ENCODE measurements at places on chromosomes 3 and 15.

DNA sequence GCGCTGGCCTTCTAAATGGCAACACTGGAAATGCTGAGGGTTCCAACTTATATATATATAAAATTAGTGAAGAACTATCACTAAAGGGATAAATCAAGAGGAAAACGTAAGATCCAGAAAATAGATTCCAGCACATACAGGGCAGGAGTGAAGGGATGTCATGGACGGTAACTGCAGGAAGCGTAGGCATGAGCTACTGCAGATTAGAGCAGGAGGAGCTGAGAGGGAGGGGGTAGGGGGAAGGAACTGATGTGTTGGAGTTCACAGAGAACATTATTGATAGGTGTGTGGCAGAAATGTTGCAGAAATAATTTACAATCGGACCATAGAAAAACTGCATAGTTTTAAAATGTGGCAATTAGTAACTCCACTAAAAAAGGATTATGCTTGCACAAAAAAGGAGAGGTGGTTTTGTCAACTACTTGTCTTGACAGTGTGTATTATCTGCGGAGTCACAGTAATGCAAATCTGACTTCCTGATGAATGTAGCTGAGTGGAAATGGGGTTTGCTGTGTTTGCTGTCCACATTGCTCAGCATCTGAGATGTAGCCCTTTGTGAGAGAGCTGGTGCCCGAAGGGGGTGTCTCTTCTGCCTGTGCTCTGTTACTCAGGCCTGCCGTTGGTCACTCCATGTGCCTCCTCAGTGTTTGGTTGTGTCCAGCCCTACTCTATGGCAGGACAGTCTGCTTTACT lies 61.2 kb downstream of the PAK2 start:
- DNase-seq, result no peak

DNA sequence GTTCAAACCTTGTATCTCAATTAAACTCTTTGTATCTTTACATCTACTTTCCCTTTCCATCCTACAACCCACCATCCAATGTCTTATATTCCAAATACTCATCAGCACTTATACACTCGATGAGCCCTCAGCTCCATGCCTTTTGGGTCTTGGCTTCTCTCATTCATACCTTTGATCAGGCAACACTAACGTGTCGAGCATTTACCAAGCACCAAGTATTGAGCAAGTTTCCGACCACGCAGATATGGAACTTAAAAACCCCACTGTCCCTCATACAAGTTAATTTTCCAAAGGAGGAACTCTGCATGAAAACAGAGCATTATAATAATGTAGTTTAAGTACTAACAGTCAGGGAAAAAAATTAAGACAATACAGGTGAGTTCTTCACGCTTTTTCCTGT lies 102.8 kb downstream of the IL1RAP start:
- no peak for DNase-seq

- DNase-seq, result no peak
Measured at GRCh38 chr3:14210290-14210688, 31.7 kb downstream of the LSM3 start.

- DNase-seq, result no peak
Measured at GRCh38 chr15:48553559-48553958, 92.0 kb downstream of the FBN1 start.

DNA sequence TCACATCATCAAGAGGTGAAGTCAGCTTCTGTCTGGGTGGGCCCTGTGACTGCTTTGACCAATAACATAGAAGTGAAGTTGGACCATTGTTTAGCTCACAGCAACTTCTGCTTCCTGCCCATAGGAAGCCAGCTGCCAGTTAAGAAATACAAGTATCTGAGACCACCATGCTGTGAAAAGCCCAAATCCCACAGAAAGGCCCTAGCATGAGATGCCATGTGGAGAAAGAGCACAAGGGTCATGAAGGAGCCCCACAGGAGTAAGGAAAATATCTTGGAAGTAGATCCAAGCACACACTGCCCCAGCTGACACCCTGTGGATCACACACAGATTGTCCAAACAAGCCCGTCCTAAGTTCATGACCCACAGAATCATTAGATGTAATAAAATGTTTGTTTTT lies 28.5 kb downstream of the RTP4 start:
- no peak for DNase-seq

DNA sequence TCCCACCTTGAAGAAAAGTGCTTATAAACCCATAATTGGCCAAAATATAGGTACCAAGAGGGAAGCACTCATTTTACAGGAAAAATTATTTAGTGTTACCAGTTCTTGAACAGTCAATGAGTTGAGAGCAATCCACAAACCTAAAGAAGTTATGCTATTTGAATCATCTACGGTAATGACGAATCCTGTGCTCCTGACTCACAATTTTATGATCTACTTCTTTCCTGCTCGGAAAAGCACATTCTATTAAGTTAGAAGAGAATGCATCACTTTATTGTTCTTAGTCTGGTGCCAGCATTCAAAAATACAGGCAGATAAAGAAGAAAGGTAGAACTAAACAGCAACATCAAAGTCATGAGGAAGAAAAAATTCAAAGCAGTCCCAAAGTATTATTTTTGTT lies 33.2 kb downstream of the CHRM5 start:
- no peak for DNase-seq

DNA sequence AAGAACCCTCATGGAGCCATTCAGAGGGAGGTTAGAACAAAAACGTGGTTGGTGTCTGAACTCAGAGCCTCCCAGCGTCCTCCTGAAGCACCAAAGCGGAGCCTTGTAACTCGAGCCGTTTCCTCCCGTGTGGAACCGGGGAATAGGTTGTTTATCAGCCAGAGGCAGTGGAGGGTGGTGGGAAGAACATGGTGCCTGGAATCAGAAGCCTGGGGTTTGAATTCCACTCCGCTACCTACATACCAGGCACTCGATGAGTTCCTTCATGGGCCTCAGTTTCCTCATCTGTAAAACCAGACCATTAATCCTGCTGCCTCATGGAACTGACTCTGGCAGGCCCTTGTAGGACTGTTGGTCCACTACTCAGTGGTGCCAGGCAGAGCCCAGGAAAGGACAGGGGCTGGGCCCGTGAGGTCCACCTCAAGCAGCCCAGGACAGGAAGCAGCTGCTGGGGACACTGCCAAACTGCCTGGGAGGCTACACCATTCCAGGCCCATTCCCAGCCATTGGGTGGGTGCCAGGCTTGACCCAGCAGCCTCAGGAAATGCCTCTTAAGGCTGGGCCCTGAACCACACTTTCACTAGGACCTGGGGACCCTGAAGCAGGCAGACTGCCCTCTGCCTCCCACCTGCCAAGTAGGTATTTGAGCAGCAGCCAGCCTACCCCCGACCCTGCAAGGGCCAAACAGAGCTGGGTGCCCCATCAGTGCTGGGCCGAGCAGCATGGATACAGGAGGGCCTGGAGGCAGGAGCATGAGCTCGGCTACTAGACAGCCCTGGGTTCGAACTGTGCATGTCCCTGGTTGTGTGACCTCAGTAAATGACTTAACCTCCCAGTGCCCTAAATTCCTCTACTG lies 33.4 kb downstream of the PRKCD start:
- no peak for DNase-seq

- no peak for DNase-seq
Measured at GRCh38 chr3:149949181-149949580, 21.5 kb downstream of the PFN2 start.

GRCh38 chr3:156207802-156208685 lies 87.7 kb downstream of the KCNAB1 start:
- DNase-seq, result no peak

GRCh38 chr3:7684182-7684715 lies 817.4 kb upstream of the LMCD1 start:
- no peak for DNase-seq

DNA sequence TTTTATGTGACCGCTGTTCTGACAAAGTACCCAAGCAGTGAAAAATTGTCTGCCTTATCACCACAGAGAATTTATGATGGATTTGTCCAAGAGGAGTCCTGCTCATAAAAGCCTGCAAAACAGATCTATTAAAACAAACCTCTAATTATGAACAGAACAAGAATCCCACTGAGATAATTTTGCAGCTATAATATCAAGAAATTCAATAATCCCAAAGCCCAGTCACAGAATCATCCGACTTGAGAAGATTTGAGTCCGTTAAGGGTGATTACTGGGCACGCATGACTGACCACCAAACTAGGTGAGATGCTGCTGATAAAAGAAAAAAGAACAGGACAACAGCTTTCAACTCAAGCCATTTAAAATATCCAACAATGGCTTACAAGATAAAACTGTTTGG lies 231.0 kb upstream of the WNT5A start:
- DNase-seq, result no peak

- no peak for DNase-seq
Measured at GRCh38 chr3:25719321-25719720, 54.6 kb upstream of the TOP2B start.

Measured in NK-92 treated with Interleukin-12 subunit alpha and Interleukin-12 subunit beta, amount 100 ng/mL, for 24 hours (cell line).